Stimulated activated CD8-positive, alpha-beta memory T cell treated with anti-CD3 and anti-CD28 coated beads, Interleukin-4, amount 100 ng/mL, for 1 hour (primary cell): ENCODE measurements at places on chromosomes 7 and 10.

DNA sequence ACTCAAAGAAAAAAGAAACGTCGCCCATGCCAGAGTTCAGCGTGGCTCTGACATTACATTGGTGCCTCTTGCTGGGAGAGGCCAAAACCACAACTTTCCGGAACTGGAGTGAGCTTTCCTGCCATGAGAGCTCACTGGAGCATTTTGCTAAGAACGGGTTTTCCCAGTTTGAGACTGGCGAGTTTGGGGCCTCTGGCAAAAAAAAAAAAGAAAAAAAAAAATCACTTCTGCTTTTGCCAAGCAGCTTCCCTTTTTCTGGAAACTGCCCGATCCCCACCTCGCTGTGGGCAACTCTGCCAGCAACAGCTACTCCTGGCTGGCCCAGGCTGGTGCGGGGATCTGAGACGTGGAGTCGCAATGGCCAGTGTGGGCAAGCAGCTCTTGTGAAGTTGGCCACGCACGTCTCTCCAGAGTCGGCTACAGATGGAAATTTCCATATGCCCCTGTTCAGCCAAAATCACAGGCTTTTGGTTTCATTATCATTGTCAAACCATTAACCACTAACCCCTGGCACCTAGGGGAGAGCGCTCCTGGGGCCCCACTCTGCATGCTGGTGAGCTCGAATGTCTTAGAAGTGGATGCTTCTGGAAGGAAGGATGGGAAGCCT lies 25.7 kb downstream of the PRKAG2 start:
- DNase-seq: no peak

DNA sequence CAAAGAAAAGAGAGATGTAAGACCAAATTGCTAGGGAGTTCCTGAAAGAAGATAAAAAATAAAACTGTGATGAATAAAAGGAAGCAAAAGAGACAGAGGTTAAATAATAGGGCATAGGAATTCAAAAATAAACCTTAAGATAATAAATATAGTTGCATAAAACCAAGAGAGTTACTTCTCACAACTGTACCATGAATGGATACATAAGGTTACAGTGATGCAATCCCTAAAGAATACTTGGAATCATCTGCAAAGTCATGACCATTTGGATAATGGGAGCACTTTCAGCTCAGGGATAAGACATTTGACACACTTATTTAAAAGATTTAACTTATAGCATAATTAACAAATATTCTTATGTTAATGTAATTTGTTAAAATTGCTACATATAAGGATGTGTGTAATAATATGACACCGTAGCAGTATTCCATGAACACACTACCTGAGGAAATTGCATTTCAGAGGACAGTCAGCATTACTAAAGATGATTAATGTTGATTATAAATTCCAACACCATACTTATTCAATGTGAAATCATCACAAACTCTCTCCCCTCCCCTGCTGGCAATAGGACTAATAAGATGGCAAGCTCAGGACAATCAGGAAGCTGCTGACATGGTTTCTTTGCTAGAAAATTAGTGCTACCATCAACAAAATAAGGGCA lies 202.1 kb upstream of the AKR1E2 start:
- DNase-seq: no peak

DNA sequence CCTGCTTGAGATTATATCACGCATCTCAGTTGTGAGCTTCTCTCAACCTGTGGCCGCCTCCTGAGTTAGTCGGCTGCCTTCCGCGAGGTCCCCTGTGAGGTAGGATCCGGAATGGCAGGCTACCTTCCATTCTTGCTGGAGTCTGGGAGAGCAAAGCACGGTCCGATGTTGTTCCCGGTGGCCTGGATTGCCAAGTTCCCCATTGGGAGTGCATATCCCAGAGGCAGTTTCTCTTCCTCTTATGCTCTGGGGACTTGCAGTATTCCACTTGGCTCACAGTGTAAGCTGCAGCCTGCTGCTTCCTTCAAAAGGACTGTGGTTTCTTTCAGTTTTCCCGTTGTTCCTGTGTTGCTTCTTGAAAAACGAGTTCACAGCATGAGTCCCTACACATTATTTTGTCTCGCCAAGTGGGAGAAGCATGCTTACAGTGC lies 225.4 kb upstream of the ZWINT start:
- no peak for DNase-seq

GRCh38 chr10:5442065-5442989 lies 30.0 kb downstream of the NET1 start:
- DNase-seq: no peak

DNA sequence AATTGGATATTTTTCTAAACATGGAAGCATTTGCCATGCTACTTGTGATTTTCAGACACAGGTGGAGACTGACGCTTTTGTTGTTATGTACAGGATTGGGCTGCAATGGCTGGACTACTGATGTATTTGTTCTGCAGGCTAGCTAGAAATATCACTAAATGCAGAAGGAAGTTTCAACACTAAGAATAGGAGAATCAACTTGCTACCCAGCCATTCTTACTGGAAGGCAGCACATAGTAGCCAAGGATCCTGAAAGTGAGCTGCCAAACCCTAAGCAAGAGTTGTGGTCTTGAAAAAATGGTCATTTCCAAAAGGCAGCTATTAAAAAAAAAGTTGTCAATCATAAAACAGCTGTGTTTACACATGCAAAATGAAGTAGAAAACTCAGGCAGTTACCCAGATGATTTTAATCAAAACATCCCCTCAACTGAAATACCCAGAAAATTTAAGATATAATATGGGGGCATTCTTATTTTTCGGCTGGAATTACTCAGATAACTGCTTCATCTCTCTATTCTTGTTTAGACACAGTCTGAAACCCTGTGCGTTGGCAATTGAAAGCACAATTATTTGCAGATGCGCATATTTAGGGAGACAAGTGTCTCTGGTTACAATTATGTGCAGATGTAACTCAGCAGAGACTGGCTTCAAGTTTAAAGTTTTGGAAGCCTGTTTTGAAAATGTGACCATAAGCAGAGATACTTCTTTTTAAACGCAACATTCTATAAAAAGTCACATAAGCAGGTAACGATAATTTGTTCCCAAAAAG lies 31.2 kb downstream of the GFRA1 start:
- DNase-seq: no peak

DNA sequence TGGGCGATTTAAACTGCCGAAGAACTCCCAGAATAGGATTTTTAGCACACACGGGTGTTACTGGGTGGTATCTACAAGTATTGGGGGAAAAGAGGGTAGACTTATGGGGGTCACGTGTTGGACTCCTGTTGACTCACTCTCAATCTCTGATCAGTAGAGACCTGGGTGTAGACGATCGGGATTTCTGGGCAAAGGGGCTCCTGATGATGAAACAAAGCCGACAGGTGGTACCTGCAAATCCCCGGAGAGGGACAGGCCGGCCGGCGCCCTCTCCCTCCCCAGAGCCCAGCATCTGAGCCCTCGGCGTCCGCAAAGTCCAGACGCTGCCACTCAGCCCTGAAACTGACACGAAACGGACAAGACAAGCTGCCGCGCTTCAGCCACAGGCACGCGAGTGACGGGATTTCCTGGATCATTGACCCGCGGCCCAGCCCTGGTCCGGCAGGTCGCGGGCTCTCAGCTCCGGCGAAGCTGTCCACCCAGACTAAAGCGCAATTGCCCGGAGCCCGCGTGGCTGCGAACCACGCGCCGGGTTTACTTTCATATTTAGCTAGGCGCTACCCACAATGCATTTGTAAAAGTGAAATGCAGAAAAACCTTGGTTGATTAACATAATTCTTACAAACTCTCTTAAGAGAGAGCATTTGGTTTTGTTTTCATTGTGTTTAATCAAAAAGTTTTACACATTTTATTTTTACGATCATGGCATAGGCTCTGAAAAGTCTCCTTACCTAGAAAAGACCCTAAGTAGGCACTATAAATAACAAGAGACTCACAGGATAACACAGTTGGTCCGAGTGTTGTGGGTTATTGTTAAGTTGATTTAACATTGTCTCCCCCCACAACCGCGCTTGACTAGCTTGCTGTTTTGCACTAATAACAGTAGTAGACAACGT lies 56.9 kb upstream of the EZH2 start:
- peak; percentile 41 for DNase-seq

DNA sequence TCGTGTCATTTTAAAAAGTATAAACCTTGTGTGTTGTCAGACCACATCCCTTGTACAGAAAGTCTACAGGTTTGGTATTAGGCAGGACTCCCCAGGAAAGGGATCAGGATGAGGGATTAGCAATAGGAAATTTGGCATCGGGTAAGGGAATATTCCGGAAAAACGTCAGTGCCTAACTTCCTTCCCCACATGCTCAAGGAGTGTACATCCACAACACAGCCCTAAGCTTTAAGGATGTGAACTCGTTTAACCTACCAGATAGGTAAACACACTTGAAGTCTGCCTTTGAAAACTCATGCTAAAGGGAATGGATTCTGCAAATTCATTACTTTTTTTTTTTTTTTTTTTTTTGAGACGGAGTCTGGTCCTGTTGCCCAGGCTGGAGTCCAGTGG lies 194.9 kb downstream of the SKIDA1 start:
- no peak for DNase-seq

- DNase-seq: no peak
Measured at GRCh38 chr10:122142641-122143237, 128.4 kb upstream of the BTBD16 start.

- DNase-seq: no peak
Measured at GRCh38 chr10:65123120-65123519, 1601.9 kb downstream of the REEP3 start.

- no peak for DNase-seq
Measured at GRCh38 chr10:86319676-86320075, 46.9 kb downstream of the GRID1 start.

- DNase-seq: no peak
Measured at GRCh38 chr7:80699045-80699638, 60.7 kb downstream of the CD36 start.

DNA sequence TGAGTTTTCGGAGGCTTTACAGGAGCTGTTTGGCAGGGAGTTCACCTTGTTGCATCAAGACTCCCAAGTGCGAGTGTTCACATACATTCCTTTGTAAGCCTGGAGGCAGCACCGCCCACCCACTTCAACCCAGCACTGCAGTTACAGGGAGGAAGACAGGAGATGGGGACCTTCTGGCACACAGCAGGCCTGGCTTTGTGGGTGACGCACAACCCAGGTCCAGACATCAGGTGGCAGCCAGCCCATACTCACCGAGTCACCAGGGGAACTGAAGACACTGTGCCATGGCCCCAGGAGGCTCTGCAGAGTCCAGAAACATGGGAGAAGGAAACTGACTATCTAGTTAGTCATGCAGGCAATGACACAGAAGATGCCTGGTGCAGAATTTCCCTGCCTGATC lies 305.9 kb upstream of the RNF32 start:
- DNase-seq: no peak

GRCh38 chr7:5766321-5766761 lies 15.1 kb downstream of the RNF216 start:
- no peak for DNase-seq

GRCh38 chr10:9268176-9268575 lies 1213.7 kb downstream of the GATA3 start:
- DNase-seq: no peak

GRCh38 chr7:47327346-47327697 lies 254.6 kb downstream of the TNS3 start:
- no peak for DNase-seq

GRCh38 chr7:158591944-158592343 lies 4.3 kb upstream of the PTPRN2 start:
- DNase-seq: no peak

GRCh38 chr10:132303361-132304115 lies 4.2 kb downstream of the STK32C start:
- DNase-seq: no peak

GRCh38 chr7:25520516-25520915 lies 292.2 kb upstream of the NPVF start:
- no peak for DNase-seq

DNA sequence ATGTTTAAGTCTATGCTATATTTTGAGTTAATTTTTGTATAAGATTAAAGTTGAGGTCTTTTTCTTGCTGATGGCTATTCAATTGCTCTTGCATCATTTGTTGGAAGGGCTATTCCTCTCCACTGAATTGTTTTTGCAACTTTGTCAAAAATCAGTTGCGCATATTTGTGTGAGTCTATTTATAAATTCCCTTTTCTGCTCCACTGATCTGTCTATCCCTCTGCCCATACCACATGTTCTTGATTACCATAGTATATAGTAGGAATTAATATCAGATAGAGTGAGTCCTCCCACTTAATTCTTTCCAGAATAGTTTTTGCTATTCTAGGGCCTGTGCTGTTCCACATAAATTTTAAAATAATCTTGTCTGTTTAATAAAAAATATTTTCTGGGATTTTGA lies 152.4 kb upstream of the ADCY1 start:
- DNase-seq: no peak

DNA sequence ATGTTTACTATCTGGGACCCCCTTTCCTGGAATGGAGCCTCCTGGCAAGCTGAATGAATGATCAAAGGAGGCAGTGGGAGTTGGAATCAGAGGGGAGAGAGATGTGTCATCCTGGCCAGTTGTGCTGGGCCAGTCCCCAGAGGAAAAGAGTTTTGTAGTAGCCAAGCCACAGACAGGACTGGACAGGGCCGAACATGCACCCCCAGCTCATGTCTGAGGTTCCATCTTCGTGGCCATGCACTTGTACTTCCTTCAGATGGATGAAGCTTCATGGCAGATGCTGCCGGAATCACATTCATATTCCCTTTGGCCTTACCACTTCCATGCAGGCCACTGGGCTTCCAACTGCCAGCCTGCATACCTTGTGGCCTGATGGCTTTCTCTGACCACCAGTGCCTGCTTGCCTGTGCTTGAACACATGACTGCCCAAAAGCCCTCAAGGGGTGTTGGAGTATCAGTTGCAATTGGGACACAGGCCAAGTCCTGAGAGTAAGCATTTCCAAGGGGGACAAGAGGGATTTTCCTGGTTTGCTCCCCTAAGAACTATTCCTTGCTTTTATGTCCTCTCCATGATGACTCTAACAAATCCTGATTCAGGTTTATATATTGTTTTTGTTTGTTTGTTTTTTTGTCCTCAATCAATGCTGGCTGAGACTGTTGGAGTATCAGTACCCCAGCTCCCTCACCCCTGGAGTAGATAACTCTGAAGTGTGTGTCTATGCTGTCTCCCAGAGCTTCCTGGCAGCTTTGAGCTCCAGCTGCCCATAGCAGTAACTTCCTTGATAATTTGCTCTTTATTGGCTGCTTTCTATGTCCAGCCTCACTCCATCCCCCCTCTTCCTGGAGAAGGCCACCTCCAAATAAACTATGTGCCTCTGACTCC lies 63.6 kb downstream of the TMEM130 start:
- no peak for DNase-seq

DNA sequence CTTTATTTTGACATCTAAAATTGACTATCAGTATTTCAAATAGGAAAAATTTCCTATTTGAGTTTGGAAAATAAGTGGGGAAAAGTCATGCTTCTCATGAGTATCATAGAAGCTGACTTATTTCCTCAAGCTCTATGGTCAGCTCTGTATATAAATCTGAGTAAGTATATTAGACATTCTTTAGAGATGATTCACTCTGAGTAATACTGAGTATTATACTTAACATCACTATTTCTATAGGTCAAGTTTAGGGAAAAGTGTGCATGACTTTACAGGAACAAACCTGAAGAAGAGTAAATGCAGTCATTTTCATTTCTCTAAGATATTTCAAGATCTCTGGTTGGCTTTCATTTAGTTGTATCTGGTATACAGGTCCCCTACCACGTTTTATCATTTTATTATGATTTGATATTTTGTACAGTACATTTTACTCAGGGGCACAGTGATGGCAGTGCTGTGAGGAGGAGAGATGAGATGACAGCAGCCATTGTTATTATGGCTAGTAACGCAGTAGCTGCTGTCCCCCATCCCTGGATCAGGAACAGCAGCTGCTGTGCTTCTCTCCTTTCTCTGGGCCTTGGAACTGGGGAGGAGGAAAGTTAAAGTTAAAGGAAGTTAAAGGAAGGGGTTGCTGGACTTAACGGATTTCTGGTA lies 15.2 kb downstream of the SND1 start:
- DNase-seq: no peak
